ENCODE measurements at places on chromosomes 13 and 19. TPM values are rescaled to one million over a fixed set of nuclear protein-coding genes. Genes with fewer than 3 reads are reported as not detected.

PABPC3 gene
- 0.07 TPM for total RNA-seq

GDF15 gene
- total RNA-seq: 0.27 TPM

GRCh38 chr19:48530066-48530720 is 18.6 kb upstream of the LMTK3 start:
- no peak for DNase-seq

- DNase-seq: peak; percentile 43
Measured at GRCh38 chr19:1857648-1858326, 5.6 kb downstream of the KLF16 start.

DNA sequence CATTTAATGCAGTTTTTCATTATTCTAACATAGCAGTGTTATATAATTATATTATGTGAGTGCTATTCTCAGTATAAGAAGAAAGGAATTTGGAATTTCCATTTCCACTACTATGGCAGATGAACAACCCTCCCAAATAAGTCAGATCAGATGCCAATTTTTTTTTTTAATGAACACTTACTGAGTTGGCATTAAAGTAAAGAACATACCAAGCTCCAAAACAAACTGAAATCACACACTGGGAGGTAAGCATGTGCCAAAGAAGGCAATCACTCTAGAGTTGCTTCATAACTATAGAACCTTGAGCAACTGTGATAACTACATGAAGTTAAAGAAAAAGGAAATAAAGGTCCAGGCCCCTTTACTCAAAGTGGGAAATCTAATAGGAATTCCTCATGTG is 90.3 kb downstream of the RNF17 start:
- no peak for DNase-seq

DNA sequence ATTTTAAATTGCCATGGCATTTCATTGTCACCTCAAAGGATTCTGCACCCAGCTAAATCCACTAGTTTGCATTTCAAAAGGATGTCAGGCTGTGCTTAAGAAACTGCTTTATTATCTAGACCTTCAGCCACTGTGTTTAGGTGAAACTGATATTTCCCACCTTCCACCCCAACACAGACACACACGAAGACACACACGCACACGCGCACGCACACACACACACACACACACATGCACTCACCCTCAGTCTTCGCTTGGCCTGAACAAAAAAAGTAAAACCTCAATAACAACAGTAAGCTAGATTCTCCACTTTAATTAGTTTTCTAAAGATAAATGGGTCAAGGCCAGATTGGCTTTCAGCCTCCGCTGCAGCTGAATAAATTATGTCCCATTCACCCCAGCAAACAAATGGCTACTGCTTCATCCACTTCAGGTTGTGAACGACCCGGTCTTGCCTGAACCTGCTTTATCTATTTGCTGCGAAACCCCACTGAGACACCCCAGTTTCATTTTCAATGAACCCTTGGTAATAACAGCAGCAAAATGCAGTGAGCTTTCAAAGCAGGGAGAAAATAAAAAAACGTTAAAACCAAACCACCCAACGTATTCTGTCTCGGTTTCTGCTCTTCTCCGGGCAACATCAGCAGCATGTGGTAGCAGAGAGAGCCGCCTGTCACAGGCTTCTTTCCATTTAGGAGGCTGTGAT is 166.8 kb downstream of the DCT start:
- DNase-seq: no peak
